Natural killer cell (primary cell): ENCODE measurements at places on chromosomes 1 and 21. TPM values are rescaled to one million over a fixed set of nuclear protein-coding genes. Genes with fewer than 3 reads are reported as not detected.

DNA sequence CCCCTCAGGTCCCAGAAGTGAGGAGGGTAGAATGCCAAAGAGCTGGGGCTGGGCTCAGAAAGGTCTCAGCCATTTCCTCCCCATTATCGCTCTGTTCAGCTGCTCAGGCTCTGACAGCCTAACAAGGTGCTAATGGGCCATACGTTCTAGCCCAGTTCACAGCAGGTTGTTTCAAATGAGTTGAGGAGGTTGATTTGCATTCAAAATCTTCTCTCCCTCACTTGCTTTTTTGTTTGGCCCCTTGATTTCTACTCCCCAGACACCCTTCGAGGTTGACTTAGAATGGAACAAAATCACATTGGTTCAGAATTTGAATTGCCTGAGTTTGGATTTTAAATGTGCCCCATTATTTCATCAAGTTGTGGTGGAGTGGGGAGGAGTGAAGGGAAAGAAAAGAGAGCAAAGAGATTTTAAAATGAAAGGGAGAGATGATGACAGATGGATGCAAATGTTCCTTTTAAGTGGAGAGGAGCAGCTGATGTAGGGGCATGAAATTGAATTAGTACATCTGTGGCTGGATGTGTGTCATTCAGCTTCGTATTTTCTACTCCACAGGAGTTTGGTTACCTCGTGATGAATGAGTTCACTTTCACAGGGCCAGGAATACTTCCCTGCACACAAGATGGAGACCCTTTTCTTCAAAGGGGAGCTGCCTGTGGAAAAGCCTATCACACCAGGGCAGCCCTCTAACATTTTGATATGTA, 425.8 kb upstream of the CAMK1G start:
- no peak for DNase-seq
- H3K36me3 ChIP-seq, result no peaks in the 10 kb centered on the region

GRCh38 chr21:32993894-32994293, 31.8 kb upstream of the OLIG2 start:
- no peak for DNase-seq
- no peak overlapping the region for H3K4me3 ChIP-seq
- H3K27me3 ChIP-seq, result no peaks in the 10 kb centered on the region
- no peaks in the 10 kb centered on the region for H3K36me3 ChIP-seq

GRCh38 chr1:34186741-34187494, 10.2 kb downstream of the C1orf94 start:
- H3K36me3 ChIP-seq, result no peaks in the 10 kb centered on the region
- H3K27ac ChIP-seq, result no peak overlapping the region
- H3K4me1 ChIP-seq, result no peaks in the 10 kb centered on the region

GSTM1 gene
- total RNA-seq, result 31.9 TPM

PARK7 gene
- 120 TPM for total RNA-seq

TNFAIP8L2 gene
- total RNA-seq, result 5.7 TPM
